Upper lobe of left lung (tissue), 6 donors: ENCODE measurements at places on chromosomes 3 and 15. TPM values are rescaled to one million over a fixed set of nuclear protein-coding genes. Genes with fewer than 3 reads are reported as not detected.

DNA sequence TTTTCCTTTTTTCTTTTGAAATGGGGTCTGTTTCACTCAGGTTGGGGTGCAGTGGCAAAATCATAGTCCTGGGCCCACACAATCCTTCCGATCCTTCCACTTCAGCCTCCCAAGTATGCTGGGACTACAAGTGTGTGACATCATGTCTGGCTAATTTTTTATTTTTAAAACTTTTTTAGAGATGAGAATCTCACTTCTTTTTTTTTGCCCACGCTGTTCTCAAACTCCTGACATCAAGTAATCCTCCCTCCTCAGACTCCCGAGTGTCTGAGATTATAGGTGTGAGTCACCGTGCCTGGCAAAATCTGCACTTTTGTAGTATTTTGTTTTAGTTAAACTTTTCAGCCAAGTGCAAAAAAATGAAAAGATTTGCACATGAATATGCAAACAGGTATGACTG is 171.0 kb downstream of the FNDC3B start:
- peaks cover 21% of the 10 kb centered on the region for H3K4me1 ChIP-seq
- no peak overlapping the region for H3K4me3 ChIP-seq
- no peaks in the 10 kb centered on the region for H3K27me3 ChIP-seq
- H3K27ac ChIP-seq = no peak overlapping the region
- H3K36me3 ChIP-seq = no peaks in the 10 kb centered on the region

DNA sequence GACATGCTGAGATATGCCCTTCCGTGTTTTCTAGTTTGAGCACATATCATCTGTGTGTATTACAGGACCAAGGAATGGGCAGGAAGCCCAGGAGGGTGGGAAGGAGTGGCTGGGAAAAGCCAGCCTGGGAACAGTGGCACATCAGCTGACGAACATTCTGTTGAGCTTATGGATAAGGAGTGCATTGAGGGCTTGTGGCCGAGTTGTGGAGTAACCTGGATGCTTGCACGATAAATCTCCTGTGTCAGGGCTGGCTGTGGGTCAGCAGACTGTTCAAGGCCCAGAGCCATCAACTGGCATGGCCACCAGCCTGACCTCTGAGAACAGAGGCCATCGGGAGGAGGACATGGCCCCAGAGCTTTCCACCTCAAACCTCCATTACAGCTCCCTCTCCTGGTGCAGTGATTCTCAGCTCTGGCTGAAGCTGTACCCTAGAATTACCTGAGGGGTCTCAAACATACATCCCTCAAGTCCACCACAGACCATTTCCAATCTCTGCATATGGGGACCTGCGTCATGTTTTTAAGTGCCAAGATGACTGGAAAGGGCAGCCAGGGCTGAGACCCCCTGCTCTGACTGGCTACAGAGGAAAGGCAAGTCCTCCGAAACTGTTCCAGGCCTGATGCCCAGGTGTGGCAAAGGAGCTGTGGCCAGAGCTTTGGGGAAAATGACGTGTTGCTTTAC is 4.8 kb upstream of the VILL start:
- H3K27me3 ChIP-seq = no peaks in the 10 kb centered on the region
- no peak for DNase-seq
- peak overlapping the region; percentile 69 for H3K27ac ChIP-seq

DNA sequence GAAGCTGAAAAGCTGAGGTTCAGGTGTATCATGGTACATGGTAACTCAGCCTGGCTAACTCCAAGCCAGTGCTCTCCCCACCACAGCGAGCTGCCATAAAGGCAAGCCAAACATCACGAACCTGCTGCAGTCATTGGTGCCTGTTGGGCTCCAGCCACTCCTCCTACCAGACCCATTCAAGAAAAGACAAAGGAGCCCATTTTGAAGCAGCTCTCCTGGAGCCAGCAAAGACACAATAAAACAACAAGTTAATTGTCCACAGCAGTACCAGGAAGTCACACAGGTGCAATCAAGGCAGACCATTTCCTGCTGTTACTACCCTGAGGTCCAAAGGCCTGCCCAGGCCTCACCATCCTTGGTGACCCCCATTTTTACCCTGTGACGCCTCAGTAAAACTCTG is 77.6 kb downstream of the DAPK2 start:
- H3K4me1 ChIP-seq = peaks cover 50% of the 10 kb centered on the region
- no peak for DNase-seq
- peaks cover 9% of the 10 kb centered on the region for H3K36me3 ChIP-seq

The SMC4 gene
- total RNA-seq = 68.7 TPM
